ENCODE measurements at places on chromosomes 2 and 18.

- peak; percentile 86 for DNase-seq
These were observed 156.4 kb upstream of the XPO1 start for GRCh38 chr2:61694312-61695274.

GRCh38 chr2:169082995-169083394 lies 13.6 kb downstream of the DHRS9 start:
- no peak for DNase-seq

DNA sequence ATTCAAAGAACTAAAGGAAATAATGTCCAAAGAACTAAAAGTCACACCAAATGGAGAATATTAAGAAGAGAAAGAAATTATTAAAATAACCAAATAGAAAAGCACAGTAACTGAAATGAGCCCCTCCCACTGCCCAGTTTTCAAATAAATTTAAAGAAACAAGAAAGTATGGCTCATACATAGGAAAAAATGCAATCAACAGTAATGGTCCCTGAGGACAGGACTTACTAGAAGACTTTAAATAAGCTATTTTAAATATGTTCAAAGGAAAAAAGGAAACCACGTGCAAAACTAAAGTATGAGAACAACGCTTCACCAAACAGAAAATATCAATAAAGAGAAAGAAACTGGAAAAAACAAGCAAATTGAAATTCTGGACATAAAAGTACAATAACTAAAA lies 58.9 kb downstream of the TMEM131 start:
- DNase-seq, result no peak

GRCh38 chr2:191025135-191025534 lies 11.2 kb upstream of the STAT1 start:
- DNase-seq, result no peak

GRCh38 chr2:181446985-181447384 lies 10.2 kb upstream of the ITGA4 start:
- DNase-seq, result no peak

DNA sequence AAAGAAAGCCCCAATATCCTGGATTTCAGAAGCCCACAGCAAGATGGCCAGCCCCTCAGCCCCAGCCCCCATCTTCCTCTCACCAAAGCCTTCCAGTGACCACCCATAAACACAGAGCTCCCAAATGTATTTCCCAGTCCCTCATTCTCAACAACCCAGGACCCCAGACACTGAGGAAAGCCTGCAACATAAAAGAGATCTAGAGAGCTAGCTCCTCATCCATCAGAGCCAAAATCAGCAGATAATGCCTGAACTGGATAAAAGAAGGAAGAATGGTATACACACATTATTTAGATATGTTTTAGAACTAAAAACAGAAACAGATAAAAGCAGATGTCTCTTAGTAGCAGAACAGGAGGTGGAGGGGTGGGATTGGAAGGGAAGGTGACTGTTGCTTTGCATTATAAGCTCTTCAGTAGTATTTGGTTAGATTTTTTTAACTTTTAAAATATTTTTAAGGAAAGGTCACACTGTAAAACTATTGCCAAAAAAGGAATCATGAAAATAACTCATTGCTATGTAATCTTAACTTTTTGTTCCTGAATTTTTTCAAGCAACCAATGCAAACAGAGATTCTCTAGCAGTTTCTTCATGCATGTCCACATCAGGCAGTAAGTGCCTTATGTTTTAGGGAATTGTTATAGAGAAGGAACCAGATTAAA lies 144.2 kb upstream of the PKDCC start:
- DNase-seq, result no peak

GRCh38 chr2:69559442-69560146 lies 83.9 kb downstream of the AAK1 start:
- peak; percentile 54 for DNase-seq

- no peak for DNase-seq
These were observed 90.4 kb downstream of the GULP1 start for GRCh38 chr2:188382107-188382506.

DNA sequence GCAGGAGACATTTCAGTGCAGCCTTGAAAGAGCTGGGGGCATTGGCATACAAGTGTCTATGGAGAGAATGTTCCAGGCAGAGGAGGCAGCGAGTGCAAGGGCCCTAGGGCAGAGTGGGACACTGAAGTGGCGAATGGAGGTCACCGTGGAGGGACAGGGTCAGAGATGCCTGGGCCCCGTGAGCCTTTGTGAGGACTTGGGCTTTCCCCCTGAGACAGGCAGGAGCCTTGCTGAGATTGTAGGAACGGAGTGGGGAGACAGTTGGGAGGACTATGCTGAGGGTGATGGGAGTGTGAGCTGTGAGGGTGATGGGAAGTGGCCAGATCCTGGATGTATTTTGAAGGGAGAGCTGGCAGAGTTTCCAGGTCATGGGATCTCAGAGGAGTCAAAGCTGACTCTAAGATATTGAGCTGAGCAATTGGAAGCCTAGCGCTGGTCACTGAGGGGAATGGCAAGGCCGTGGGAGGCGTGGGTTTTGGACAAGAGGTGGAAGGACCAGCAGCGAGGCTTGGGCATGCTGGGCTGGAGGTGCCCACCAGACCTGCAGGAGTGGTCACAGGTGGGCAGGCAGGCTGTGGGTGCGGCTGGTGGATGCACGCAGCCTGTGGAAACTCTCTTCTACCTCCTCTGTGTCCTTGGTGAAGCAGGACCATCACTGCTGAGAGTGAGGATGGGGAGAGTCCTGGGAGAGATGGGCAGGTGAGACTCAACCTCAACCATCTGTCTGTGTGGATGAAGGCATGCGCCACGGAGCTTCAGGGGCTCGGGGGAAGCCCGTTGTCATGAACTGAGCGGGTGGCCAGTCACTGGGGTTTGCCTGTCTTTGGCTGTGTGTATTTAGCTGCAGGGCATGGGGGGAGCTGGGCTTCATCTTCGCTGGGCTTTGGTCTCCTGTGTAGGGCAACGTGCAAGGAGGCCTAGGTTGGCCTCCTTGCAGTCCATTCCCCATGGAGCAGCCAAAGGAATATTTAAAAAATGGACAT lies 241.2 kb upstream of the HS6ST1 start:
- no peak for DNase-seq

GRCh38 chr2:10372203-10372861 lies 69.6 kb downstream of the HPCAL1 start:
- no peak for DNase-seq

DNA sequence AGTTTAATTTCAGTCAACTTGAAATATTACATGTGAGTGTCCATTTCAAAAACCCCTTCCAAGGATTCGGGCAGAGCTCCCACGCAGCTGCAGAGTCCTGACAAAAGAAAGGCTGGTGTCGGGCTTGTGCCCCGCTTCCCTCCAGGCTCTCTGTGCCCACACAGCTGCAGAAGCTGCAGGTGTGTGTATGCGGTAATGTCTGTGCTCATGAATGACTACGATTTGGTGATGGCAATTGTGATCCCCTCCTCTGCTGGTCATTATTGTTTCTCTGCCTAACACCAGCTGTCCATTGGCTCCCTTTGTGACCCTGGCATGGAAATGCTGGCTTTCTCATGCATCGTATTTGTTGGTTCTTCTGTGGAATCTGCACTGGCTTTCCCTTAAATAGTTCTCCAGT lies 224.8 kb downstream of the NUP35 start:
- DNase-seq, result no peak

DNA sequence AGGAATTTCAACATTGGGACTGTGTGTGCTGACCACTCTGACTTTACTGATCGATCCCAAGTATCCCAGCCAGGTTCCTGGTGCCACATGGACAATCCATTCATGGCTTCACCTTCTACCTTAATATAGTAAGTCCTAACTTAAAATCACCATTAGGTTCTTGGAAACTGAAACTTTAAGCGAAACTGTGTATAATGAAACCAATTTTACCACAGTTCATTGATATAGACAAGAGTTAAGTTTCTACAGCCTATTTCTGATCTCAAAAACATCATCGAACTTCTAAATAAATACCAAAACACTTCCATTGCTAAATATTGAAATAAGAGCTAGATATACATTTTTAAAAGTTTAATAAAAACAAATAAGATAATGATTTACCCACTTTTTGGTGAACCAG lies 4.4 kb upstream of the EXOC6B start:
- DNase-seq, result no peak

GRCh38 chr2:177640423-177640822 lies 247.8 kb downstream of the AGPS start:
- DNase-seq, result no peak

DNA sequence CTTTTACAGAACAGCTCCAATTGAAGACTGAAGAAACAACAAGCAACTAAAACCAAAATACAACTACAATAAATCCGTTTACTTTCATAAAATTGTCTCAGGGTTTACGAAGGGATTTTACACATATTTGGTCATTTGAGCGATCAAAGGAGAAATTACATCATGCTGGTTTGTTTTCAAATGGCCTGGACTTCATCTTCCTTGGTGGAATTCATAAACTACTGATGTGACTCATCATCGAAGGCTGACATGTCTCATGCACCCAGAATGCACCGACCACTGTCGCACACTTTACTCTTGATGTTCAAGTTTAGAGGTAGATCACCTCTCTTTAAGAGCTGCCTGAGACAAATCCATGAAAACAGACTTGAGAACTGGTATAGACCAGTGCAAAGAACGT lies 25.6 kb upstream of the PMAIP1 start:
- DNase-seq, result no peak

GRCh38 chr2:205689820-205690219 lies 7.5 kb downstream of the NRP2 start:
- DNase-seq, result no peak

DNA sequence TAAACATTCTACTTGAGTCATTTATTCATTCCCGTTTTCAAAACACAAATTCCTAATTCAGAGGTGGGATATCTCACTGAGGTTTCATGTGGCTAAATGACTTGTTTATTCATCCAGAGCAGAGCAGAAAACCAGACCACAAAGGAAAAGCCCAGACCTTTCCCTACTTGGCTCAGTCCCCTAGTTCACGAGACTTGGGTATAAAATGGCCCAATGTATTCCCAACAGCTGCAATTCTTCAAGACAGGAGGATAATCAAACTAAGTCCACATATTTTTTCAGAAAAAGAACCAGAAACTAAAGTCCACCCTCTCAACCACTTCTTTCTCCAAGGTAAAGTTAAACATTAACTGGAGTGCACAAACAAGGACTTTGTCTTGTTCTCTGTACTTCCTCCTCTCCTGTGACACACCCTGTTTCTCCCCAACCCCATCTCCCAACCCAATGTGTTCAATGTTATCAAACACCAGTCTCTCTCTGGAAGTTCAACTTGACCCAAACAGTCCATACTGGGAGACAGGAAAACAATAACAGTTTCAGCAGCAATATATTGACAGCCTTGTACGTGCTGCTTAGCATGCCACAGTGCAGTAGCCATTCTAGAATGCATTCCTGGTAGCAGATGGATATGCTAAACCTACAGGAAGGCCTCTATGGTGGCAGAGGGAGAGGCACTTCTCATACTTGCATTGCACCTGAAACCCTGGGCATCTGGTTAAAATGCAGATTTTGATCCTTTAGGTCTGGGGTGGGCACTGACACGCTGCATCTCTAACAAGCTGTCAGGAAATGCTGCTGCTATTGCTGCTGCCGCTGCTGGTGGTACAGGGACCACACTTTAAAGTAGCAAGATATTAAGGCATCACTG lies 110.7 kb downstream of the INO80D start:
- no peak for DNase-seq

- DNase-seq, result no peak
These were observed 2.0 kb upstream of the TBC1D8 start for GRCh38 chr2:101153077-101153707.

- no peak for DNase-seq
These were observed 191.8 kb downstream of the IKZF2 start for GRCh38 chr2:212959471-212960117.

DNA sequence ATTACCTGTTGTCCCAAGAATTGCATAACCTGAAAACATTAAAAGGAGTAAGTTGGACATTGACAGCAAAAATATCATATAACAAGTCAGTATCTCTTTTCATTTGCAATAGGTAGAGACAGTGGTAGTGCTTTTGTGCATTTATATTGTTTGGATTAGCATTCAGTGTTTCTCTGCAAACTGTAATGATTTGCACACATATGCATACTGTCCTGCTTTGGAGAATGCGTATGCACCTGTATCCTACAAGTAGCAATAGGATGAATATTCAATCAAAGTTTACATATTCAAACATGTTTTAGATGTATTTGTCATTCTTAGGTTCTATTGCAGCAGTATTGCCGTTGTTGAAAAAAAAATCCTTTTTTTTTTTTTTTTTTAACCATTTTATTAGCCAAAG lies 201.9 kb downstream of the ZNF407 start:
- DNase-seq, result no peak

- no peak for DNase-seq
These were observed 79.6 kb upstream of the DNMT3A start for GRCh38 chr2:25421289-25421688.

GRCh38 chr2:85367180-85367579 lies 12.6 kb downstream of the ELMOD3 start:
- no peak for DNase-seq

DNA sequence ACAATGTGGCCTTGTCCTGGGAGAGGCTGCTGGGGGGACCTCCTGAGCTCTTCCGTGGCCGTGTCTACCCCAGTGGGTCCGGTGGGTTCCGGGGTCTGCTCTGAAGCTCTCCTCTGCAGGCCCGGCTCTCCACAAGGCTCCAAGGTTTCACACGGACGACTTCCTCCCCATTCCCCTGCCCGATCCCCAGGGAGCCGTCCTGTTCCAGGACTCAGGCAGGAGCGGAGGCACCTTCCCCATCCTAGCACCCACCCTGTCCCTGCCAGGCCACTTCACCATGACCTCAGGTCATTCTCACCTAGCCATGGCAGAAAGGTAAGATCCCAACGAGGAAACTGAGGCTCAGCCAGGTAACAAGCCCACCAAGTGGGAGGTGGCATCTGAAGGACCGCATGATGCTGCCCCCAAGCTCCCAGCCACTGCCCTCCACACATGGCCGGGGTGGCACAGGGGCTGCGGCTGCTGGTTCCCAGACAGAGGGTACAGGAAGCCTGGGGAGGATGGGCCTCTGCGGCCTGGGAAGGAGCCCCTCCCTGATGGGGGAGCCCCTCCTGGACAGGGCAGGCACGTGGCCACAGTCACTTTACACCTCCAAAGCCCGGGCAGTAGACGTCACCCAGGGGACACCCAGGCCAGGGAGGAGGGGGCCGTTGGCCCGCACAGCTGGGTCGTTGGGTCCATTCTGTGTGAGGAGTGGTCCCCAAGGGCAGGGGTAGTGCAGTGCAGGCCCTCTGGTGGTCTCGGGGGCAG lies 274.0 kb downstream of the NDUFA10 start:
- DNase-seq, result no peak

All from CD4-positive, alpha-beta T cell treated with Interleukin-21 for 1 hour (primary cell).